ENCODE measurements at places on chromosomes 2 and 18.

DNA sequence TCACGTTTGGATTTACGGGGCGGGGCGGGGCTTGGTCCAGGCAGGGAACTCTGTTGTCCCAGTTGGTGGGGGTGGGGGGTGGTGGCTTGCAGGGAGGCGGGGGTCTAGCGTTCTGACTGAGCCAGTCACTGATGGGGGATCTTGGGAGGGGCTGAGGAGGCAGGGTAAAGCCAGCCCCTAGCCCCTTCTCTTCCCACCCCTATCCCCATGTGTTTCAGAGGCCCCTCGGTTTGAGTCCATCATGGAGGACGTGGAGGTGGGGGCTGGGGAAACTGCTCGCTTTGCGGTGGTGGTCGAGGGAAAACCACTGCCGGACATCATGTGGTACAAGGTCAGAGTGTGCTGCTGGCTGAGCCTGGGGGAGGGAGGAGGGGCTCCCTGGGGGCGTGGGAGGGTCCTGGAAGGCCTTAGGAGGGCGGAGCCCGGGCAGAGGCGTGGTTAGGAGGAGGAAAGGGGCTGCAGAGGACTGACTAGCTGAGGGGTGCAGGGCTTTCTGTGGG is 22.0 kb upstream of the GMPPA start:
- DNase-seq = no peak

- no peak for DNase-seq
Observed at GRCh38 chr2:125582516-125582915, 1073.4 kb upstream of the GYPC start.

DNA sequence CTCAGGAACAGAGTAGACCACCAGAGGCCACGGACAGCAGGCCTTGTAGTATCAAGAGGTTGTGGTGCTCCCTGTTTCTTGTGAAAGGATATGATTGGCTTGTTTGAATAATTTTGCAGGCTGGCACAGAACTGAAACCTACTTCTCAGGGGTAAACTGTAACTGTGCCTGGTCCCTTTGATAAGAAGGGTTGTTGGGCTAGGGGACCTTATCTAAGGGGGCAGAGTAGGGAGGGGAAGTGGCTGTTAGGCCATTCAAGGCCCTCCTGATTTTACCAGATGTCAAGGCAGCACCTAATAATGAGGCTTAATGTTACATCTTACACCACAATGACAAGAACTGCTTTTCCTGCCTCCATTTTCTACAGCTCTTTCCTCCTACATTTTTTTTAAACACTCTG is 45.6 kb downstream of the GPR39 start:
- no peak for DNase-seq

GRCh38 chr2:205684871-205685313 is 2.6 kb downstream of the NRP2 start:
- DNase-seq = no peak

GRCh38 chr2:202780514-202781021 is 91.0 kb downstream of the ICA1L start:
- no peak for DNase-seq

DNA sequence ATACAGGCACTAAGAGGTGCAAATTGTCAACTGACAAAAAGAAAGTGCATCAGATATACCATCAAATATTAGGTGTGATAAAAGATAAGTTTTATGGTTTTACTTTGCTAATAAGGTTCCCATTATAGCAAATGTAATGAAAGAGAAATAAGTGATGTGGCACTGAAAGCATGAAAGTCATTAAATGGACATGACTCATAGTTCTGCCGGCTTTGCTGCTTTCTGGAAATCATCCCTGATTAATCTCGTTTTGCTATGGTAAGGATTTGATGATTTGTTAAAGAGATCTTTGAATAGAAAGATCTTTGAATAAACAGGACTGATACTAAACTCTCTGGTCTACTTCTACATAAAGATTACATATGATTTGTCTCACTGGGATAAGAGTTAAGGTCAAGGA is 72.7 kb downstream of the CLIP4 start:
- no peak for DNase-seq

DNA sequence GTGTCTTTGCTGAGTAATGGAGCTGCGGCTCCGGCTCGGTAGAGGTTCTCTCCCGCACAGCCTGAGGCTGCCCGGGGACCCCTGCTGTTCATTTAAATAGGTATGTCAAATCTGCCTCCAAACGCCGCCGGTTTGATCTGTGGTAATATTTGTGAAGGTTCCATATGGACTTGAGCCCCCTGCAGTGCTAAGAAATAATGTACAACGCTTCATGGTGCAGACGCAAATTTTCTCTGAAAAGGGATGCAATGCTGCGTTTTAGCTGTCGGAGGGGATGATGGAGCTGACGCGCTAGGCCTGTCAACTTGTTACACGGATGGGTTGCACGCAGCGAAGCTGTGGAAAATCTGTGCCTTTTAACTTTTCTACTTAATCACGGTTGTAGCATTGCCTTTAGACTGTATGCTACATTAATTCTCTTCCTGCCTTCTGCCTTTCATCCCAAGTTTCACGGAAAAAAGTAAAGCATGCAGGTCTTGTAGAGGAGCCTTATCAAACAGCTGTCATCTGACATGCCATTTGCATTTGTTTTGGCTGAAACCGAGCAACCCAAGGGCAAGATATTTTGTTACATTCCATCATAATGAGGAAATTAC is 43.2 kb downstream of the MRPS9 start:
- DNase-seq = no peak

DNA sequence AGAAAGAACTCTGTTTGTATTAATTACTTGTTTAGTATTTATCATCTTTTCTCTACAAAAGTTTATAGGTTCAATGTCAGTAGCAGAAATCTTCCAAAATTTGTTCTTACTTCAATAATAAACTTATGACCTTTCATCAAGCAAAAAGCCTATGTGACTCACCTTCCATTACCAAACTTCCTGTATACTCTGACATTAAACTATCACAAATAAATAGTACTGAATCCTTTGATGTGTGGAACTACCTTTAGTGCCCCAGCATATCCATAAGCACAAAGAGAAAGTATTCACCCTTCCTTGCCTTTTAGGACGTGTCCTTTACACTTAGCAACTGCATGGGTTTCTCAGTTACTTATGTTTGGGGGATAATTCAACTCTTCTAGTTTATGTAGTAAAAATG is 166.0 kb downstream of the EHBP1 start:
- no peak for DNase-seq

DNA sequence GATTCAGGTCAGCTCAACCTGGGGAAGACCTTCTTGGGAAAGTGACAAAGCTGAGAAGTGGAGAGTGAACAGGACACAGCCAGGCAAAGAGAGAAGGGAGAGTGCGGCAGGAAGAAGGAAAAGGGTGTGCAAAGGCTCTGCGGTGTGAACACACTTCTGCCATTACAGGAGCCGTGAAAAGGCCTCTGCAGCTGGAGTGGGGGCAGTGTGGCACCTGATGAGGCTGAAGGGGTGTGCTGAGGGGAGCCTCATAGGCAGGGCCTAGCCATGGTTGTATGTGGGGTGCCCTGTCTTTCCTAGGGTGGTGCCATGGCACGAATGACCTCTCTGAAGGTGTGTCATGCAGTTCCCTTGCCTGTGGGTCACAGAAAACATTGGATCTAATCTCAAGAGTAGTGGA is 347.6 kb downstream of the CYRIA start:
- DNase-seq = no peak

DNA sequence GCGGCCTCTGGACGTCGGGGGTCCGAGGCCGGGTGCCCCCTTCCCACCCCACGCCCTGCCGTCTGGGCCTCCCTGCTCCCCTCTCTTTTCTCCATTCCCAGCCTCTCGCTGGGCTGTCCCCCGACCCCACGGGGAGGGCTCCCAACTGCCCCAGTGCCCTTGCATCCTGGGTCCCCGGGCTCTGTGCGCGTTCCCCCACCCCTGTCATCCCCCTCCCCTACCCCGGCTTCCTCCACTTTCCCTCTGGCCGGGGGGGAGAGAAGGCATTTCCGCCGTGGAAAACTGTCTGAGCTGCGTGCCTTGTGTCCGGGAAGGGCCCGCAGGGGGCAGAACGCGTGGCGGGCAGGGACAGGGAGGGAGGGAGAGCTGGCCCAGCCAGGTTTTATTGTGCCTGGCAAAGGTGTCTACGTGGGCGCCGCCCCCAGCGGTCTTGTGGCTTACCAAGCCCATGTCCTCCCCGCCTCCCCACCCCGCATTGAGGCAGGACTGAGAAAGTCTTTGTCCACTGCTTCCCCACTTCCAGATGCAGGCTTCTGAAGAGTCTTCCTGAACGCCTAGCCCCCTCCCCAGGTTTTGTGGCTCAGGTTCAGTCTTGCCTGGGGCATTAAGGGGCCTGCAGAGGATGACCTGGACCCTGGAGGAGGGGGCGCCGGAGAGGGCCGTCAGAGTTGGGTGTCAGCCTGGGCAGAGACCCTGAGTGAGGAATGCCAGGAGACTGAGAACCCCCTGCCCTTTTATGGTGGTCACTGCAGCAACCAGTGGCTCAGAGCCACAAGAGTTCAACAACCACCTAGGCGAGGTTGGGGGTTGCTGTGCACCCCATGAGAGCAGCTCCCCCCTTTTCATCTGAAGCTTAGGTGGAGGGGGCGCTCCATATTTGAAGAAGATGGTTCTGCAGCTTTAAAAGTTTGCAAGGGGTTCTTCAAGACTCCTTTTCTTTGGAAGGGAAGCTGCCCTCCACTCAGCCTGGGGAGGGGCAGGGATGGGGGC is 1.3 kb downstream of the ITM2C start:
- DNase-seq = no peak

DNA sequence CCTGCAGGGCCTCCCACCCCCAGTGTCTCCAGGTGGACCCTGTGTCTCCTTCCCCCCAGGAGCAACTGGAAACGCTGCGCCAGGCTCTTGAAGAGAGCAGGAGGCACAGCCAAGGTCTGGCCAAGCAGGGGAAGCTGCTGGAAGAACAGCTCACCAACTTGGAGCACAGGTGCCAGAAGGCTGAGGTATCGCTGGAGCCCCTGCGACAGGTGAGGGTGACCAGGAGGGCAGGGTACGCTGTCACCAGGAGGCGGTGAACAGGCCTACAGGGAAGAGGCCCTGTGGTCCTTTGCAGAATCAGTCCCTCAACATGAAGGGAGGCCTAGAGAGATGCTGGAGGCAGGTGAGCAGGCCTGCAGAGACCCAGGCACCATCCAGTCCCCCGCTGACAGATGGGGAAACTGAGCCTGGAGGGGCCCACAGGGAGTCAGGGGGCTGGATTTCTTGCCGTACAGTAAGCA is 15.6 kb upstream of the SNED1 start:
- DNase-seq = no peak

- no peak for DNase-seq
Observed at GRCh38 chr2:22991844-22992243, 393.1 kb upstream of the KLHL29 start.

GRCh38 chr2:143916781-143917180 is 603.1 kb downstream of the ZEB2 start:
- DNase-seq = no peak

- DNase-seq = no peak
Observed at GRCh38 chr2:230443541-230443940, 27.5 kb downstream of the SP100 start.

DNA sequence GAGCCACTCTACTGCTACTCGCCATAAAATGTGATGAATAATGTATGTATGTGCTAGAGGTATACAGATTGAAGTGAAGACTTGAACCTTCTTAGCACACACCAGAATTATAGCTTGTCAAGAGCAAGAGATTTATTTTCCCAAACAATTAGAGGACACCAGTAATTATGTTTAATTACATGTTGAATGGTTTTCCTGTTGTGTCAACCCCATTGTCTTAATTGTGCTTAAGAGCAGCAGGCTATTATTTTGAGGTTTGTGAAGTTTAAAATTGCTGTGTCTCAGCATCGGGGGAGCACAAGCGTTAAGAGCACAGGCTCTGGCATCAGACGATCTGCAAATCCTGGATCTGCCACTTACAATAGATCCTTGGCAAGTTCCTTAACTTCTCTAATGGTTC is 29.0 kb downstream of the KIF5C start:
- peak; percentile 87 for DNase-seq

DNA sequence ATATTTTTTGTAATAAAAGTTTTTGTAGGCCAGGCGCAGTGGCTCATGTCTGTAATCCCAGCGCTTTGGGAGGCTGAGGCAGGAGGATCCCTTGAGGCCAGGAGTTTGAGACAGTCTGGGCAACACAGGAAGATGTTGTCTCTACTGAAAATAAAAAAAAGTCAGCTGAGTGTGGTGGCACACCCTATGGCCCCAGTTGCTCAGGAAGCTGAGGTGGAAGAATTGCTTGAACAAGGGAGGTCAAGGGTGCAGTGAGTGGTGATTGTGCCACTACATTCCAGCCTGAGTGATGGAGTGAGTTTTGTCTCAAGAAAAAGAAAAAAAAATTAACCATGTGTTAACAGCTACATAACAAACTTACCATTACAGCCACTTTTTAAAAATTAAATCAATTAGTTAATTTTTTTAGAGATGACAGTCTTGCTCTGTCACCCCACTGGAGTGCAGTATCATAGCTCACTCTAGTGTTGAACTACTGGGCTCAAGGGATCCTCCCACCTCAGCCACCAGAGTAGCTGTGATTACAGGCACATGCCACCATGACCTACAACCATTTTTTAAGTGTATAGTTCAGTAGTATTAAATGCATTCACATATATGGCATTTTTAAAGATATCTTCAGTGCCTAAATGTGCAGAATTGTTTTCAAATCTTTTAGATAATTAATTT is 67.2 kb upstream of the ACYP2 start:
- no peak for DNase-seq

- no peak for DNase-seq
Observed at GRCh38 chr18:27604583-27604982, 419.5 kb upstream of the CHST9 start.

DNA sequence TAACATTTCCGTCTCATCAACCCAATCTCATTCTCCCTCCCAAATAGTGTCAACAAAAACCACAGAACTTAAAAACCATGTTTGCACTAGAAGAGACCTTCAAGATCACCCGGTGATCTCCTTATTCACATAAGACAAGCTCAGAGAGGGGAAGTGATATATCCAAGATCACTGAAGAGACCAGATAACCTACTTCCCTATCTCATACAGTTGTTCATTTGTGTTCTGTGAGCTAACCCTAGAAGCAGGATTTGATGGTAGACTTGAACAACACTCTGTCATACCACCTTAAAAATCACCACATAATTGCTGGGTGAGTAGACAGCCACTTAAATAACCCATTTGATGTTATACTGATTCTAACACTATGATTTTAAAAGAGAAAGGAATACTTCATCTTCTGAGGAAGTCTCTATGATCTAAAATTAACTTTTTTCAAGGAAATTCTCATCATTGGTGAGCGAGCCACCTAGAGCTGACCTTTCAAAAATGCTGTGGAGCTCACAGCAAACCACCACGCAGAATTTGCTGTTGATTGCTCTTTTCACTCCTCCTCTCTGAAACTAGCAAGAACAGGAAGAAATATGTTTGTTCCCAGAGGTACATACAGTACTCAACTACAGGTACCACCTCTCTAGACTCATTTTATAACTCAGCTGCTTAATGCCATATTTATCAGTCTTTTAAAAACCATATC is 15.1 kb downstream of the AAK1 start:
- DNase-seq = no peak

DNA sequence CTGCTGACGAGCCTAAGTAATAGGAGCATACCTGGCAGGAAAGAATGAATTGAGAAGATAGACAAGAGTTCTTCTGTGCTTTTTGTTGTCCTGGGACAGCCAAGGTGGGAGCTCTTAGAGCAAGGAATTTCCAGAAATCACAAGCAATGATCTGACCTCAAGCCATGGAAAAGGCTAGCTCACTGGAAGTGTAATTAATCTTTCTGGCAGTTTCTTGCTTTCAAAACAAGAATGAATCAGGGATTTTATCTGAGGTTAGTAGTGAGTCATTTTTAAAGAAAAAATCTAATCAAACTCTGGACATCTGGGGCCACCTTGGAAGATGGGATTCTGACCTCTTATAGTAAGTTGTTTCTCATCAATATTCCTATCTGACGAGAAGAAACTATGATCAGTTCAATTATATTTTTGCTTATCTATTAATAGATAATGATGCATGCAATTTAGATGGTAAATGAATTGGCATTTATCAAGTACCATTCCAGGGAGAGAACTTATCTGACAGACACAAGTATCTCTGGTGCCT is 98.0 kb downstream of the ADCYAP1 start:
- no peak for DNase-seq

Data from NCI-H1436 treated with DMSO at 0.1 percent for 48 hours (cell line).